Smooth muscle cell of trachea (primary cell): ENCODE measurements at places on chromosomes 5 and 9. TPM values are rescaled to one million over a fixed set of nuclear protein-coding genes. Genes with fewer than 3 reads are reported as not detected.

F2RL1 gene
- 8.6 and 15.9 TPM in 2 replicates for total RNA-seq

CACFD1 gene
- total RNA-seq = 8.7 and 13.4 TPM in 2 replicates

GKAP1 gene
- 0.66 and 1.0 TPM in 2 replicates for total RNA-seq

SLC45A2 gene
- total RNA-seq = under 0.01 TPM in 1 of 2 replicates, not detected in the other

GLRA1 gene
- not detected in 2 replicates for total RNA-seq

CTSV gene
- total RNA-seq = 0.33 and 1.5 TPM in 2 replicates

CAPSL gene
- total RNA-seq = not detected in 2 replicates

PRUNE2 gene
- total RNA-seq = 10.6 and 11.4 TPM in 2 replicates

SCGB3A2 gene
- not detected in 2 replicates for total RNA-seq

ENTREP1 gene
- under 0.01 TPM in 1 of 2 replicates, not detected in the other for total RNA-seq

DIRAS2 gene
- under 0.01 and 0.66 TPM in 2 replicates for total RNA-seq

PRELID2 gene
- total RNA-seq = 20.2 and 20.7 TPM in 2 replicates

SKP1 gene
- 336 and 360 TPM in 2 replicates for total RNA-seq
